ENCODE measurements at places on chromosomes 3 and 15.

GRCh38 chr3:85264381-85264780, 305.6 kb downstream of the CADM2 start:
- no peak overlapping the region for H3K27ac ChIP-seq
- no peak for DNase-seq
- no peak overlapping the region for H3K4me3 ChIP-seq
- H3K27me3 ChIP-seq, result no peaks in the 10 kb centered on the region
- H3K36me3 ChIP-seq, result no peaks in the 10 kb centered on the region
- no peaks in the 10 kb centered on the region for H3K4me1 ChIP-seq

DNA sequence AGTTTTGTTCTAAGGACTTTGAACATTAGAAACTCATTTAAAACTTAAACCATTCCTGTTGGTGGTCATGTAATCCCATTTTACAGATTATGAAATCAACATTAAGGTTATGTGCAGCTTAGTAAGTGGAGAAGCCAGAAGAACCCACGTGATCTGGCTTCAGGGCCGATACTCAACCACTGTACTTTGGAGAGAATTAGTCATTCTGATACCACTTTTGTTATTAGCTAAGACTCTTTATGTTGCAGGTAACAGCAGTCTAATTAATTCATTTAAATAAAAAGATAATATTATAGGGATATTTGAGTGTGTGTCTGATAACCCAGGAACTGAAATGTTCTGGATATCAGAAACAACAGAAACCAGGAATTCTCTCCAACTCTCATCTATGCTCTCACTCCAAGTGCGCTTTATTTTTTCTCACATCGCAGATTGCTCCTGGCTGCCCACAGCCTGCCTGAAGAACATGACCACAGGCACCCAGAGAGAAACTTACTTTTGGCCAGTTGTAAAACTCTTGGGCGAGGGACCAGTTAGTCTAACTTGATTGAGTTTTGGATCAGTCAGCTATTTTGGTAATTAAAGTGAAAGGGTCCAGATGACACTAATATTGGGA, 25.2 kb downstream of the UBE2E1 start:
- H3K36me3 ChIP-seq, result peaks cover 3% of the 10 kb centered on the region
- H3K4me3 ChIP-seq, result no peak overlapping the region
- H3K27ac ChIP-seq, result no peak overlapping the region
- H3K27me3 ChIP-seq, result no peaks in the 10 kb centered on the region

GRCh38 chr3:187618722-187619121, 51.5 kb downstream of the SST start:
- no peaks in the 10 kb centered on the region for H3K36me3 ChIP-seq
- H3K4me1 ChIP-seq, result no peaks in the 10 kb centered on the region
- no peak overlapping the region for H3K4me3 ChIP-seq
- DNase-seq, result no peak
- H3K27ac ChIP-seq, result no peak overlapping the region

DNA sequence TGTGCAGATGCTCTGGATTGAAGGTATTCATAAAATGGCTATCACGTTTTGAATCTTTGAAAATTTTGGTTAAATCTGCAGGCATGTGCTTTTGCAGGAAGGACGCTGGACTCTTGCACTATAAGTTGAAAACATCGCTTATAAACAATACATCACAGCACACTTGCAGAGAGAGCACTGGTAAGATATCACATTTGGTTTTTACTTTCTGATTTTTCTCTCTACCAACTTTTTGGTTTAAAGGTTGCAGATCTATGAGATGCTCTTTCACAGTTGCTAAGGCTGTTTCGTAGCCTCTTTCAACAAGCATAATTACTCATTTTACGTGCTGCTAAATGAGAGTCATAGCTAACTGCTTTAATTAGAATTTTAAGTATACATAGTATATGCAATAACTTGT, 724.4 kb upstream of the ARRDC4 start:
- no peaks in the 10 kb centered on the region for H3K36me3 ChIP-seq
- no peaks in the 10 kb centered on the region for H3K27me3 ChIP-seq
- no peak overlapping the region for H3K27ac ChIP-seq
- DNase-seq, result no peak
- no peaks in the 10 kb centered on the region for H3K4me1 ChIP-seq

DNA sequence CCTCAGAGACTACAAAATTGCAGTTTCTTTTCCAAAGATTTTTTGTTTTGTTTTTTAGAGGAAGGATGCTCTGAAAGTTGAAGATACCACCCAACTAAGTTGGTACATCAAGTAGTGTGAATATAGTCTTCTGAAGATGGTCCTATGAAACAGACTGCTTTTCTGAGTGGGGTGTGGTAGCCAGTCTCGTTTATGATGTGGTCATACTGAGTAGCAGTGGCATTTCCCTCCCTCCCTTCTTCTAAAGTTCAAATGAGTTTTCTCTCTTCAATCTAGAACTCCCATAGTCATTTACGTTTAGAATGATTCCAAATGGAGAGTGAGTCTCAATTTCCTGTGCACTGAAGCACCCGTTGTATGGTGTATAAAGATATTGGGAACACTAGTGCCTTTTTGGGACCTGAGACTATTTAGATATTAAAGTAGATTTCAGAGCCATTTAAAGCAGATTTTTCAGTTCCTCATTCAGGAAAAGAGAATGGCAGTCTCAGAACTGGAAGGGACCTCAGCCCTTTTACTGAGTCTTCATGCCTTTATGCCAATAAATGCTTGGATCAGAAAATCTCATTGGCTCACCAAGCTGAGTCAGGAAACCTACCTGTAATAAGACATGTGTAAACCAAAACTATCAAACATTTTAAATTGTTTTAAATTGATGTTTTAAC, 200.4 kb downstream of the CDIN1 start:
- no peak overlapping the region for H3K4me3 ChIP-seq
- no peak for DNase-seq
- no peaks in the 10 kb centered on the region for H3K36me3 ChIP-seq
- H3K4me1 ChIP-seq, result no peaks in the 10 kb centered on the region

Measured in SJCRH30 (cell line).